NCI-H1417 (cell line): ENCODE measurements at places on chromosomes 13 and 19.
A peak's percentile ranks its signal among the peaks of the same experiment; 100 is the strongest.

- DNase-seq = no peak
Observed at GRCh38 chr19:16889883-16890460, 1.2 kb downstream of the F2RL3 start.

DNA sequence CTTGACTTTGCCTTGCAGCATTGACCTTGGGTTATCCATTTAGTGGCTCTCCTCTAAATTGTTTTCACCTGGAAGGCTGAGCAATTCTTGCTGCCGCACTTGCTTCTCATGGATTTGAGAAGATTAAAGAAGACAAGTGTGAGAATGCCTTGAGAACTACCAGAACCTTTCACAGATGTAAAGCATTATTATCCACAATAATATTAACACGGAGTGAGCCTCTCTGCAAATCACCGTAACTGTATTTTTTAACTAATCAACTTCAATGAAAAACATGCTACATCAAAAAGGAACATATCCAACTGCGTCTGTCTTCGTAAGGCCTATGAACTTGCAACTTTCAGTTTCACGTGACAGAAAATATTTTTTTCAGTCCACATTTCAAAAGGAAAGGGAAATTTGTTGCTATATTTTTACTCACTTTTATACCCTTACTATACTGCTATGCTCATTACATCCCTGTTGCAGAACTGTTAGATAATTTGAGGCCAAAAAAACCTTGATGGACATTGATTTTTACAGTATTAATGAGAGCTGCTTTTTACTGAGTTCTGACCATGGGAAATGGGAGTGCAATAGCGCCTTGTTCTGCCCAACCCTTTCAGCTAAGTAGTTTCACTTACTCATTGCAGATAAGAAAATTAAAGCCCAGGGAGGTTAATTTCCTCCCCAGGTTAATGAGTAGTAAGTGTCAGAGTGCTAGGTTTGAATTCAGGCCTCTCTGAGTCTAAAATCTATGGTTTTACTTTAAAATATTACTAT, 93.8 kb upstream of the RAP2A start:
- no peak for DNase-seq

- DNase-seq = peak; percentile 25
Observed at GRCh38 chr13:53138376-53139036, 109.9 kb downstream of the OLFM4 start.

- no peak for DNase-seq
Observed at GRCh38 chr19:8577247-8577646, at the start of gene MYO1F. TSS of gene MYO1F (minus strand) at chr19:8577442. CDS start at chr19:8577309, 133 bp downstream.

DNA sequence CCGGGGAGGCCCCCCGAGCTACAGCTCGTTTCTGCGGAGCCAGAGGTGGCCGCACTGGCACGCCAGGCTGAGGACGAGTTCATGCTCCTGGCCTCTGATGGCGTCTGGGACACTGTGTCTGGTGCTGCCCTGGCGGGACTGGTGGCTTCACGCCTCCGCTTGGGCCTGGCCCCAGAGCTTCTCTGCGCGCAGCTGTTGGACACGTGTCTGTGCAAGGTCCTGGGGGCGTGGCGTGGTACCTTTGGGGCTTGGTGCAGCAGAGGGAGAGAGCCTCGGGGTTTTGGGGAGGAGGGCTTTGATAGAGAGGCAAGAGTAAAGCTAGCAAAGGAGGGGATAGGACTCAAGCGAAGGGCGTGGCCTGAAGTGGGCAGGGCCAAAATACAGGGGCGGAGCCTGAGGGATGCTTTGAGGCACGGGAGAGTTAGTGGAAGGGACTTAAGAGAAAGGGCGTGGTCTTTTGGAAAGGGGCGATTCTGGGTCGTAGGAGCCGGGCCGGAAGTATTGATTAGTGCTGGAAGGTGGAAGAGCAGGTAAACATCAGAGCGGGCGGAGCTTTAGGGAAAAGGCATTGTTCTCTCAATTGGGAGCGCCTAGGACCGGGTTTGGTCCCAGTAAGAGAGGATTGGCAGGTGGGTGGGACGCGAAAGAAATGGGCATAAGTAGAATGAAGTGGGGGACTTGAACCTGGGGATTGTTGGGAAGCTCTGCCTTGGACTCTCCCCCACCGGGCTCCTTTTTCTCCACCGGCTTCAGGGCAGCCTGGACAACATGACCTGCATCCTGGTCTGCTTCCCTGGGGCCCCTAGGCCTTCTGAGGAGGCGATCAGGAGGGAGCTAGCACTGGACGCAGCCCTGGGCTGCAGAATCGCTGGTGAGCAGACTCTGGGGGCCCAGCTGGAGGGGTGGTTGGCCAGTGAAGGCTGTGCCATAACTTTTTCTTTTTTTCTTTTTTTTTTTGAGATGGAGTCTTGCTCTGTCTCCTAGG, 1.2 kb downstream of the PPM1N start:
- peak; percentile 93 for DNase-seq

DNA sequence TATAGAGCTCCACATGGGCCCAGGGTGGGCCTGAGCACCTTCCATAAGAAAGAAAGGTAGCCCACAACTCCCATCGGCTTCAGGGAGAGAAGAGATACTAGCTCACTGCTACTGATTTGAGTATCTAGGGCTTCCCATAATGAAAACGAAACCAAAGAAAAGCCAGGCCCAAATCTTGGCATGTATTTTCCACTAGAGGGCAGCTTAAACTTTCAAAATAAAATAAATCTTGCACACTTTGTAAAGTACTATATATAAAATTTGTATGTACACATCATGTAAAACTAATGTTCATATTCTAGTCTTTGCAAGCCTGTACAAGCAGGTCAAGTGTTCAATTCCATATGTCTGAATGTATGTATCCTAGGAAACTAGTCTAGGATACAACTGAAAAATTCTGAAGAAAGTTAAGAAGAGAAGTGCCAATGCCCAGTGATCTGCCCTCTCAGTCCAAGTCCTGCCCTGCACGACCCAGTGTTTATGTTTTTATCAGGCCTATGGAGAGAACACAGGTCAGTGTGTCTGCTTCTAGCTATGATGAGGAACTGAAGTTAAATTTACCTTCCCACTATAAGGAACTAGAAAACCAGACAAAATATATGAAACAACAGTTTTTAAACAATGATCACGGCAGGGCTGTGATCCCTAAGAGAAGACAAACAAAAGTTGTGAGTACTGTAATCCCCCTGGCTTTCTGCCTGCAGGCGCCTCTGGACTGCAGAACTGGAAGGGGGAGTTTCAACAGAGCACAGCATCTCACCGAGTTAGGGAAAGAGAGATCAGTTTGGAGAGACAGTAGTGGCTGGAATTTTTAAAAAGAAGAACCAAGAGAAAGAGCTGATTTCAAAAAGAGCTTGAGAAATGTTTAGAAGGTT, 475.7 kb downstream of the UQCRFS1 start:
- peak; percentile 44 for DNase-seq

DNA sequence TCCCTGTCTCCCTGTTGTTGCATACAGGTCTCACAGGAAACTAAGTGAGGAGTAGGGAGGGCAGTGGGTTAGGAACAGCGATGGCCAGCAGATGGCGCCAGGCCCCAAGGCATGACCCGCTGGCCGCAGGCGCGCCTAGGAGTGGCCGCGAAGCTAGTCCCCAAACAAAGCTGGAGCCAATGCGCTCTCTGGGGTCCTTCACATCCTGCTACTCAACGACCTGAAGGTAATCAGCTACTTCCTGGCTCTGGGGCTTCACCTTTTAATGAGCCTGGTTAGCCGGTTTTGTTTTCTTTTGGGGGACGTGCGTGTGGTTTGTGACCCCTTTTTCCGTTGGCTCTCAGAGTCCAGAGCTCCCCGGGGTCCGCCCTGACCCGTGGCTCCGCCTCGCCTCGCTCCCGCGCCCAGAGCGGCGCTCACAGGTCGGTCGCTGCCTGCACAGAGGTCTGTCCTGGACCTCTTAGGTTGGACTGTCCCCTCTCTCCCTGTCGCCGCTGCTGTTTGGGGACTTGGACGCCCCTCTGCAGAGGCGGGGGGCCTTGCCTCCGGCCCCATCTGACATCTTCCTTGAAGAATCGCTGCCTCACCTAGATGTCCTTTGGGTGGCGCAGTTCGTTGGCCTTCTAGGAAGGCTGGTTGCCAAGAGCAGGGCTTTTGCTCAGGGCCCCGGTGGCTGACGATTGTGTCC, 62.2 kb upstream of the GTF3A start:
- DNase-seq = peak; percentile 73

- no peak for DNase-seq
Observed at GRCh38 chr13:37923236-37923635, 53.7 kb upstream of the TRPC4 start.

DNA sequence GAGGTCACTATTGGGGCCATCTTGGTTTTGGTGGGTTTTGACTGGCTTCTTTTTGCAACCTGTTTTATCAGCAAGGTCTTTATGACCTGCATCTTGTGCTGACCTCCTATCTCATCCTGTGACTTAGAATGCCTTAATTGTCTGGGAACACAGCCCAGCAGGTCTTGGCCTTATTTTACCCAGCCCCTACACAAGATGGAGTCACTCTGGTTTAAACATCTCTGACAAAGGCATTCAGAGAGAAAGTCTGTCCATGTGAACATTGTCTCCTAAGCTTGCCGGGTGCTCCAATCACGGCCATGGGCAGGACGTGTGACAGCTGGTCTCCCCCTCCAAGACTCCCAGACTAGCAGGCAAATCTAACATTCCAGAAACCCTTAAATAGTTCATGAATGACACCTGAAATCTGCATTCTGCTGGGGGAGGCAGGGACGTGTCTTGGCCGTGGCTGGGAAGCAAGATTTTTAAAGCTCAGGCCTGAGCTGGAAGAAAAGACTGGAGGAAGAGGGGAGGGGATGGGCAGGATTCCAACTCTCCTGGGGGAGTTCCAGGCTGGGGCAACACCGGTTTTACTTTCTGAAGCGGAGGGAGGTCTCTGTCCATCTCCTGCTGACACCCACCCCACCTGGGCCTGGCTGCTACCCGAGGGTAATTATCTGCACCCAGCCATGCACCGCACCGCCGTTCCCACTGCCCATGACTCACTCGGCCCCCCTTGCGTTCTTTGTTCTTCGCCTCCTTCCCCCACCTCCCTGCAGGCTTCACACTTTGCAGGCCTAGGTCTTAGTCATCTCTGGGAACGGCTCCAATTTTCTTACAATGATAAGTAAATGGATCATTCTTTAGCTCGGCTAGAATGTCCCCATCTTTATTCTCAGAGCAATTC, 11.6 kb upstream of the OR1M1 start:
- DNase-seq = no peak

DNA sequence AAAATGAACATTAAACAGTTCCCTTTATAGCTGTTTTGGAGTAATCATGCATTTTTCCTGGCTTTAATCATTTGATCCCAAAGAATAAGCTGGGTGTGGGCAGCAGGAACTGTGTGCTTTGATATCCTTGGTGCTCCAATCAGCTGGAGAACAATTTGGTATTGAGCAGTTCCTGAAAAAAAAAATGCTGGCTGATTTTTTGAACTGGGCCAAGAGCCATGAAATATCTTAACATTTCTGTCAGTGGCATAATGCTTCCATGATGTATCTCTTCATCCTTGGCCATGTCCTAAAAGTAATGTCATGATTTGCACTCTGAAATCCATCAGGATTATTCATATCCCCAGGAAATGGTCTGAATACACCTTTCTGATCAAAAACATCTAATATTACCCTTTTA, 134.7 kb downstream of the LHFPL6 start:
- DNase-seq = no peak

- no peak for DNase-seq
Observed at GRCh38 chr19:17457616-17458015, 3.1 kb downstream of the NXNL1 start.

DNA sequence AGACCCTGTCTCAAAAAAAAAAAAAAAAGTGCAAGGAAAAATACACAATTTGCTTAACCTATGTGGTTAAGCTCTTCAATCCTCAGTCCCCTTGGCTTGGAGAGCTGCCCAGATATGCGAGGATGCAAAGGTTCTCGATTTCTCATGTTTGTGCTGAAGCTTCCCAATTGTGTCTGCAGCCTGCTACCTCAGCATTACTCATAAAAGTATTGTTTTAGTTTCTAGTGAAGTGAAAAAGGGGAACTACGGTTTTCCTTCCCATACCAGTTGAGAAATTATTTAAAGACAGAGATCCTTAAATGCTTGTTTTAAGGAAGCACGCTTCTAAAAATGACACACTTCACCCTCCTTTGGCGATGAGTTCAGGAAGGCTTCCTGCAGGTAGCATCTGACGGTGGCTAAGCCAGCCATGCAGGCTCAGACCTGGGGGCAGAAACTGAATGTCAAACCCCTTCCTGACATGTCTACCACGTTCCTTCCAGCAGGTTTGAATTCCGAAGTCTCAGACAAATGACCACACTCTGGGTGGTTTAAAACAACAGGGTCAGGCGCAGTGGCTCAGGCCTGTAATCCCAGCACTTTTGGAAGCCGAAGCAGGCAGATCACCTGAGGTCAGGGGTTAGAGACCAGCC, 47.9 kb downstream of the RUBCNL start:
- no peak for DNase-seq

DNA sequence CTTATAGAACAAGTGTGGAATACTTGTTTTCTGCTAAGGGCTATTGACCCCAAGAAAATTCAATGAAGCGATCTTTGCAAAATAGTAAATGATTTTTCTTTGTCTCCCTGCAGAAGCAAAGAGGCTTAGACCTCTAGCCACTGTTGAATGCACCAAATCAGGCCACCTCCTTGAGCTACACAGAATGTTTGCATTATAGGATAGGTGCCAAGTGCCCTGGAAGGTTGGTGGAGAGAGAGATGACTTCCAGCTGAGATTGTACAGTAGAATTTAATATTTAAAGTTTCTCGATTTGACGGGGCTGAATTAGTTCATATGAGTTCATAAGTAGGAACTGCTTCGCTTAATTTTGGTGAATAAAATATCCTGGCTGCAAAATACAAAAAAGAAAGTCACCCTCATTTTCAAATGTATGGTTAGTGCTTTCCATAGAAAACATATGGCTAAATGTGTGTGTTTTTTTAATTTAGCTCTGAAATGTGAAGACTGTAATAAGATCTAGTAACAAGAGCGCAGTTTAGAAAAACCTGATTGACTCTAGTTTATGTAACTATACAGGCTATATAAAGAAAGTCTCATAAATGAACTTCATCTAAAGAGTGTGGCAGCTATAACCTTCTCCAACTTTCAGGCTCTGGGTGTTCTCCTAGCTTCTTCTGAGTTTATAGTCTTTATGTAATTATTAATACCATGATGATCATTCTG, 41.6 kb downstream of the LRCH1 start:
- DNase-seq = no peak

DNA sequence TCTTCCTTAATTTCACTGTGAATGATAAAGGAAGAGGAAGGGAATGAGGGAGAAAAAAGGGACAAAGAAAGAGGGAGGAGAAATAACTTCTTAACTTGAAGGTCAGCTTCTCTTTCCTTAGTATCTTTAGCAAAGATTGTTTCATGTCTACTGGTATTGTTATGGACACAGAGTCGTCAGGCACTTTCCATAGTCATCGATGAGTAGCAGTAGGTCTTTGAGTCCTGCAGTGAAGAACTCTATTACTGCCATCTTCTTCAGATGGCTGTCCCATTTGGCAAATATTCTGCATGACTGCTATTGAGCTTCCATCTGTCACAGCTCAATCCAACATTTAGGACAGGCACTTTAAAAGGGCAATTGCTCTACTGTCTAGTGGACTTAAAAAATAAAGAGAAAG, 2463.1 kb downstream of the PCDH9 start:
- no peak for DNase-seq

GRCh38 chr13:20182231-20182846, 10.4 kb downstream of the GJB2 start:
- DNase-seq = peak; percentile 75
